Stimulated activated CD4-positive, alpha-beta T cell treated with anti-CD3 and anti-CD28 coated beads, Interleukin-1b, Interleukin-23, amount 100 ng/mL, for 4 hours (primary cell): ENCODE measurements at places on chromosomes 3 and 15.

- DNase-seq = no peak
These were observed 76.7 kb upstream of the P3H2 start for GRCh38 chr3:190197346-190197763.

DNA sequence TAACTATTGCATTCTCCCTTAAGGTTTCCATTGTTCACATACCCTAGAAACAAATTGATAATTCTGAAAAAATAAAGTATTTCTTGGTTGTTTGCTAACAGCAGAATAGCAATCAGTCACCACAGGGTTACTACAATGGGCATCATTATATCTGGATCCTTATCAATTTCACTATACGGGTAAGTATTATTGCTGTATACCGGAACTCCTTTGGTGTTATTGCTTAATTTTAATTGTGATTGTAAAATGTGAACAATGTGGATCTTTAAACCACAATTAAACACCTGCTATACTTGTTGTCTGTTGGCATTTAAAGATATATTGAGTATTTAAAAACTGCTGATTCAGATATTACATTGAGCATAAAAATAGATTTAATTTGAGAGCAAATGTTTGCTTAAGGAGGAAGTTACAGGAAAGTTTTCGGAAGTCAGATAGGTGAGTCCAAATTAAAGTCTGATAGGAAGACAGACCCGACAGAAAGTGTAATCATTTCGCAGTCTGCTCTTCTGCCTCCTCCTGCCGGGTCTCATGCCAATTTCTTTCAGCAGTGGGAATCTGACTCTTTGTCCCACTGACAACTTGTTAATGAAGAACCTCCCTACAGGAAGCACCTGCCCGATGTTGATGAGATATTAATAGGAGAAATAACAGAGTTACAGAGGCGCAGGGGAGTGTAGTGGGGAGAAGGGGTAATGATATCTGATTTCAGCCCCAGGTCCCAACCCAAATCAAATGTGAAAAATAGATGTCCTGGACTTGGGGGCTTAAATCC, 169.7 kb upstream of the TBC1D5 start:
- DNase-seq = no peak

DNA sequence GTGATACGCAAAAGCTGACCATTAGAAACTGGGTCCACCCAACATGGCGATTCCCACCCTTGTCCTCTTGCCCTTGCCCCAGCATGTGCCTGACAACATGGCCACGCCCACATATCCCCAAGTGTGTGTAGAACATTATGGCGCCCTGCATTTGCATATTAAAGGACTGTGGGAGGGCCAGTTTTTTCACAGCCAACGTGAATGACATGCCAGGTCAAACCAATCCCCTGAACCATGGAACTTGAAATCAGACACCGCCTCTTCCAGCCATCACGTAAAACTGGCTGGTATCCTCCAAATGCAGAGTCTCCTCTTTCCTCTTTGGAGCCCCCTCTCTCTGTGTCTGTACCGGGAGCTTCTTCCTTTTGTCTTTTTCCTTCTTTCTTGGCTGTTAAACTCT, 156.7 kb upstream of the EPHA6 start:
- DNase-seq = no peak

- no peak for DNase-seq
These were observed 66.3 kb downstream of the LPP start for GRCh38 chr3:188220097-188220788.

- no peak for DNase-seq
These were observed 99.8 kb upstream of the HERC1 start for GRCh38 chr15:63933522-63933921.

GRCh38 chr3:168620854-168621253, 525.1 kb upstream of the GOLIM4 start:
- DNase-seq = no peak

DNA sequence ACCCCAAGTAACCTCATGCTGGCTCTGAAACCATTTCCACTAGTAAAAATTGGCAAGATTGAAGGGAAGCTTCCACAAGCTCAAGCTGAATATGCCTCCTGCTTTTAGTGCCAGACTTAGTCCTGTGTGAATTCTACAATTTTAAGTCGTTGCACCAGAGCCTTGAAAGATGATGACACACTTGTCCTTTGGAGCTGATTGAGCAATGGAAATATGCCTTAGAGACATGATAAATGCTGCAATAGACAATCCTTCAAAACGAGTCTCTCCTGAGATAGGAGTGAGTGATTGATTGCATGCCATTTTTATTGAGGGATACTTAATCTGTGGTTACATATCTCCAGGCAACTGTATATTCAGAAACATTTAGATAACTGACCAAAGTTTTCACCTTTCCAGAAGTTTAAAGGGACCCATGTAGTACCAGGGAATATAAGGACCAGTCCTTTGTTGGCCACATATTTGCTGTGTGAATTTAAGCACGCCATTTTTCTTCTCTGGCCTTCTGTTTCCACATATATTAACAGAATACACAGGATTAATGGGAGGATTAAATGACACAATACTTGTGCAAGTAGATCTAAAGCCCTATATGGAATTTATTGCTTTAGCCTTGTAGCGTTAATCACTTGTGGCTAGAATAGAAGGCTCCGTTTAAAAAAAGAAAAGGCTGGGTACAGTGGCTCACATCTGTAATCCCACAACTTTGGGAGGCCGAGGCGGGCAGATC, 65.1 kb downstream of the PPARG start:
- DNase-seq = no peak

- no peak for DNase-seq
These were observed 260.9 kb downstream of the TIGIT start for GRCh38 chr3:114554731-114555130.
